Activated CD8-positive, alpha-beta memory T cell treated with anti-CD3 and anti-CD28 coated beads for 4 hours (primary cell): ENCODE measurements at places on chromosomes 4 and X.

- no peak for DNase-seq
Measured at GRCh38 chr4:121799208-121799823, 1.8 kb upstream of the EXOSC9 start.

DNA sequence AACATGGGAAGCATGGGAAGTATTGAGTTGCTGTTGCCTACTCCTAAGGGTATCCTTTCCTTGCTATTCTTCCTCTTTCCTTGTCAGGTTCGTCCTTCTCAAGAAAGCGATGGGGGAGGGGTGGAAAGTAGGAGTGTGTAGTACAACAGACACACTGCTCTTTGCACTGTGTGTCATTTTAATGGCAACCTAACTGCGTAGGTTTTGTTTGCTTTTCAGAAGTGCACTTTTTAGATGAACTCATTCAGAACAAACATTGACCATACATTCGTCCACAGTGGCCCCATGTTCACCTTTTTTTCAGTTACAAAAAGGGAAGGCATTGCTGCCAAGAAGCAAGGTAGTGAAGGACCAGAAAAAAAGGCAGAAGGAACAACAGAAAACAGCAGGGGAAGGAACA, 10.2 kb upstream of the YIPF6 start:
- DNase-seq, result no peak

GRCh38 chrX:15328131-15328530, 7.2 kb downstream of the PIGA start:
- DNase-seq, result no peak

GRCh38 chrX:15158736-15159406, 111.0 kb downstream of the ASB9 start:
- DNase-seq, result no peak

DNA sequence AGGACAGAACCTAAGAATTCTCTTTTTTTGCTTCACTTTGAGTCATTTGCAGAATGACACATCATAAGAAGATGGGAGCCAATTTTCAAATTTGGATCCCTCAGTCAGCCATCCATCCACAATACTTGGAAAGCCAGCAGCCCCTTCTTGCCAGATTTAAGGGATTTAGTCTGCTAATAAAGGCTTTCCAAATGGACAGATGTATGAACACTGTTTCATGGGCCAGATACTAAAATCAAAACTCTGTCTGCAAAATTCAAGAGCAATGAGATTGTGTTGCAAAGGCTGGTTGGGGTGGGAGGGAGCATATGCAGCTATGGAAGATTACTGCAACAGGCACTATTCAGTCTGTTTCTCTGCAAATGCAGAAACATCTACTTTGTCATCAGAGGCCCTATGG, 37.7 kb upstream of the KCNIP4 start:
- no peak for DNase-seq

- no peak for DNase-seq
Measured at GRCh38 chr4:16194214-16194613, 32.1 kb downstream of the TAPT1 start.
